ENCODE measurements at places on chromosomes 7 and 10.

DNA sequence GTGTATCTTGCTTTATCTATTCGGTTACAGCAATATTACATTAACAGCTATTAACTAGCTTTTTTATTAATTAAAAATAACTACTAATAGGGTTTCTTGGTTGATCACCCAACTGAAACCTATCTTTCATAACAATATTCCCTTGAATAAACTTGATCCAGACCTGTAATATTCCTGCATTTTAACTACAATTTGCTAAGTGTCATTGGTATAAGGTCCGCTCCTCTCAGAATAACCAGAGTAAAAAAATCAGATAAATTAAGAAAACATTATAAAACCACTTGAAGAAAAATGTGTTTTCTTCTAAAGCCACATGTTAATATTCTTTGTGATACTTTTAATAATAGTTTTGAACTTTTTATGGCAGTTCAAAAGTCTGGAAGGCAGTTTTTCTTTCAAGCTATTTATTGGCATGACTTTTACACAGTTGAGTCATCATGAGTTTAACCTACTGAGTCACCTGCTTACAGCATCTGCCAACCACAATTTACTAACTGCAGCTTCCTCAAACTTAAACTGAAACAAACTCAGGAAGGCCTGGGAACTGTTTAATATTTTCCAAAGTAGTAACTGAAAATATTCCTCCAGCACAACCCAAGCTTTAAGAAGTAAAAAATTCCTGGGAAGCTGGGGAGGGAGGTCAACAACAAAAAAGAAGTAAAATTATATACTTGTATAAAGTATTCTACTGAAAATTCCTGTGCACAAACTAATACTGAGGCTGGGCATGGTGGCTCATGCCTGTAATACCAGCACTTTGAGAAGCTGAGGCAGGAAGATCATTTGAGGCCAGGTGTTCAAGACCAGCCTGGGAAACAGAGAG lies 103.2 kb downstream of the NRBF2 start:
- no peak overlapping the region for H3K4me3 ChIP-seq
- no peaks in the 10 kb centered on the region for H3K27me3 ChIP-seq
- H3K4me1 ChIP-seq, result peaks cover 33% of the 10 kb centered on the region
- no peak for DNase-seq
- H3K36me3 ChIP-seq, result no peaks in the 10 kb centered on the region
- H3K27ac ChIP-seq, result peak overlapping the region; percentile 45

DNA sequence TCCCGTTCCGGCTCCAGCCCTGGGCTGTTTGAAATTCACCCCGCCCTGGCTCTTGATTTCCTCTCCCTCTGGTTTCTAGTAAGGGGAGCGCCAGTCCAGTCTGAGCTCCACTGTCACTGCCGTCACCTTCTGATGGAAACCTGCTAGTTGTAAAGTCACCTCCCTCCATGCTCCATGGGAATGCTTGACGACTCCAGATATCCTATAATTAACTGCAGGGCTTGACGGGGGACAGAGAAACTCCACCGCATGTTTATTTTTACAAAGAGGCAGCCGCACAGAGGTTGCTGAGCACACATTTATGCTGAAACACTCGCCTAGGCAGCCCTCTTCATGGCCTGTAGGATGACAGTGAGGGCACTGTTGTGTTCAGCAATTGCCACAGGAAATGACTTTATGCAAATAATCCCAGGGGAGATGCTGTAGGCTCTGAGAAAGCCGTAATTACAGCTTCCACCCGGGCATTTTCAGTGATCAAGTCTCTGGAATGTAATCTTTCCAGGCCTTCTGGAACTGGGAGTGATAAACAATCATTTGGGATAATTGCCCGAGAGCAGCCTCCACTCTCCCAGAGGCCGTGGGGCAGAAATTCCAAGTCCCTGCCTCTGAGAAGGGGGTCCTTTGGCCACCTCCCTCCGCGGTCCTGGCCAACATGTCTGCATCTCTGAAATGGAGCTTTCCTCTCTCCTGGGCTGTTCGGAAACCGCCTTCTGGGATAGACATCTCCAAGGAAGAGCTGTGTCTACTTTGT lies 300.5 kb downstream of the KLF6 start:
- H3K36me3 ChIP-seq, result no peaks in the 10 kb centered on the region
- H3K27me3 ChIP-seq, result peaks cover 10% of the 10 kb centered on the region
- H3K4me1 ChIP-seq, result peaks cover 17% of the 10 kb centered on the region
- H3K27ac ChIP-seq, result peak overlapping the region; percentile 76

GRCh38 chr7:29360633-29361625 lies 166.4 kb downstream of the CHN2 start:
- H3K27ac ChIP-seq, result no peak overlapping the region
- no peak overlapping the region for H3K4me3 ChIP-seq
- H3K4me1 ChIP-seq, result no peaks in the 10 kb centered on the region
- no peak for DNase-seq
- H3K36me3 ChIP-seq, result no peaks in the 10 kb centered on the region

DNA sequence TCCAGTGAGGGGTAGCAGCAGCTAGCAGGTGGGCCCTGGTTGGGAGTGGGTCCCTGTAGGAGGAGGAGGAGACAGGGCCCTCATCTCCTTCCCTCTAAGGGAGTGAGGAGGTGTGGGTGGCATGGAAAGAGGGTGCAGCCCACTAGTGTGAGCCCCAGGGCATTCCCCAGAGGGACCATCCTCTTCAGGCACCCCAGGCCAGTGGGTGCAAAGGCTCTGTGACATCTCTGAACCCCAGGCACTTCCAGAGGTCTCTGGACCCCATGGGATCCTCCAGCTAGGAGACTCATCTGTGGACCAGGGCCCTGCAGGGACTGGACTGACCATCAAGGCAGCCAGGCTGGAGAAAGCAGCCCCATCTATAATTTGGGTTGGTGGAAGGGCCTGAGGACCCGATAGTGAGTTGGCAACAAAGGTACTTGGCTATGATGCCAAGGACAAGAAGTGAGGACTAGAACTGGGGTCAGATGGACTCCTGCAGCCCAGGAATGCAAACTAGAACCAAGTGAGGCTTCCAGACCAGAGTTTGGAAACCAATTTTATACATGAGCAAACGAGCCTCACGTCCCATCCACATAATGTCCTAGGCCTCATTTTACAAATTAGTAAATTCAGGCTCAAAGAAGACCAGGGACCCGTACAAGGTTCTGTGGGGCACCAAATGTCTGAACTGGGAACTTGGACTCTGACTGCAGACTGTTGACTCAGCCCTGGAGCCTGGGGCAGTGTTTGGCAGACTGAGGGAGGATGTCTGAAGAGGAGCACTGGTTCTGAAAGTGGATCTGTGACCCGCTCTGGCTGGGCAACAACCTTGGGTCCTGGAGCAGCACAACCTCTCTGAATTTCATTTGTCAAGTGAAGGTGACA lies 1.4 kb upstream of the VSTM4 start:
- no peak for DNase-seq
- no peak overlapping the region for H3K27ac ChIP-seq
- H3K36me3 ChIP-seq, result no peaks in the 10 kb centered on the region
- H3K27me3 ChIP-seq, result peaks cover 35% of the 10 kb centered on the region
- H3K4me3 ChIP-seq, result no peak overlapping the region

DNA sequence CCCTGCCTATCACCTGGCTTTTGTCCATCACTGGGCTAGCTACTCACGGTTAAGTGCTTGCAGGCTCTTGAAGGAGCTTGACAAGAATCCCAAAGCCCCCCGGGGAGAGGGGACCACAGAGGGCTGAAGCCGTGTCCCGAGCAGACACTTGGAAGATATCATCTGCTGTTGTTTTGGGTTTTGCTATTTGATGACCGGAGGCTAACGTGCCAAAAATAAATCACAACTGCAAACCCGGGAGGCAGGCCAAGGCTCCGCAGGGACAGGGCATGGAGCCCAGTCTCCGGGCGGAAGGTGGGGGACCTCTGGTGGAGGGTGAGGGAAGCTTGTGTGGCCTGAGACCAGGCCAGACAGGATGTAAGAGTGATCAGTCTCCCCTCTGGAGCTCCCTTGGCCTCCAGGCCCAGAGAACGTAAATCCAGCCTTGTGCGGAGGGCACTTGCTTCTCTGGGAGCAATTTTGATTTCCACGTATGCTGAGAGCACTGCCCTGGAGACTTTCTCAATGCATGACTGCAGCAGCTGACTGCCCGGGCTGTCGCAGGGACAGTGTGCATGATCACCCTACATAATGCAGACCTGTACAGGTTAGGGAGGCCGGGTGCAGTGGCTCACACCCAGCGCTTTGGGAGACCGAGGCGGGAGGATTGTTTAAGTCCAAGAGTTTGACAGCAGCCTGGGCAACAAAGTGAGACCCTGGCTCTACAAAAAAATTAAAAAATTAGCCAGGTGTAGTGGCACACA lies at the start of gene PHKG1:
Gene PHKG1 (minus strand): TSS at position 164 of the 743 bp plus-strand sequence. CDS start 4,011 bp downstream, outside the sequence.
- H3K36me3 ChIP-seq, result no peaks in the 10 kb centered on the region
- no peak within 1 kb of the TSS for H3K4me3 ChIP-seq
- no peaks in the 10 kb centered on the region for H3K27me3 ChIP-seq
- peaks cover 2% of the 10 kb centered on the region for H3K4me1 ChIP-seq
- DNase-seq, result no peak
- peak within 1 kb of the TSS; percentile 54 for H3K27ac ChIP-seq

Data from T-helper 17 cell (primary cell).